ENCODE measurements at places on chromosomes 7 and 10.

GRCh38 chr7:7567898-7568531 is 1.3 kb downstream of the MIOS start:
- DNase-seq, result no peak

DNA sequence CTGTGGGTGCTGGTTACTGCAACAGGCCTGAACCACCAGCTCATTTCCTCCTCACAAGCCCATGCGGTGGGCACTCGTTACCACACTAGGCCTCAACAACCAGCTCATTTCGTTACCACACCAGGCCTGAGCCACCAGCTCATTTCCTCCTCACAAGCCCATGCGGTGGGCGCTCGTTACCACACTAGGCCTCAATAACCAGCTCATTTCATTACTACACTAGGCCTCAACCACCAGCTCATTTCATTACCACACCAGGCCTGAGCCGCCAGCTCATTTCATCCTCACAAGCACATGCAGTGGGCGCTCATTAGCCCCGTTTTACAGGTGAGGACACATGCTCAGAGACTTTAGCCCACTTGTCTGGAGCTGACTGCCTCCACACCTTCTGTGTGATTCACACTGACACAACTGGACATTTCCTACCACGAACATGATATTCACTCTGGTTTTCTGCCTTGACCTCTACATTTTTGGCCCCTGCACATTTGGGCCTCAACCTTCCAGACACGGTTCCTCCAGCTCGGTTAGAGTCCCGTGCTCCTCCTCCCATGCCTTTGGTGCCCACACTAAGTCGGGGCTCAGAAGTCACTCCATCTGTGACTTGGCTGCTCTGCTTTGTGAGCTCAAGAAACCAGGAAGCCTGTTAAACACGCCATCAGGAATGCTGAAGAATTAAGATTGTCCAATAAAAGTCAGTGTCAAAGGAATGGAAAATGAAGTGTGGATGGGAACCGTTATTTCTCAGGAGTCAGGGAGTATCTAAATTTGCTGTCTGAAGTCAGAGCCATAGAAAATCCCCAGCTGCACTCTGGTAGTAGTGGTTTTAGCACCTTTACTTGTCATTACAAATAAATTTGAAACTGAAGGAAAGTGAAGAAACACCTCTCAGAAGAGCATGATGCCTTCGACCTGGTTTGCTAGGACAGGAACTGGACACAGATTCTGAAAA is 55.8 kb upstream of the LANCL2 start:
- DNase-seq, result no peak

DNA sequence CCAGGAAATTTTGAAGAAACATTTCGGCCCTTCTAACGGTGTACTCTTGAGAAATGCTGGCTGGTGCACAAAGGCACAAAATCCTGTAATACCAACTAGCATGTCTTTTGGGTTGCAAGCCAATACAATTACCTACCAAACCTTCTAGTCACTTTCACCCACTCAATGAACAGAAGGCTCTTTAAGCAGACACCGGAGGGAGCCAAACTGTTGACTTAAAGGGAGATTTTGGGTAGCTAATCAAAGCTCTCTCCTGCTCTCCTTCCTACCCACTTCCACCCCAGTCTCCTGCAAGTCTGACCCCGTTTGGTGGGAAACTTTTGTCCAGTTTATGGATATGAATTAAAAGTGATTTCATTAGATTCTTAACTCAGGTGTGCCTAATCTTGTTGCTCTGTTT is 24.0 kb downstream of the GRM3 start:
- DNase-seq, result no peak

- no peak for DNase-seq
These were observed 18.2 kb downstream of the WBP1L start for GRCh38 chr10:102761981-102762380.

- no peak for DNase-seq
These were observed 120.1 kb downstream of the LRRN3 start for GRCh38 chr7:111210996-111211395.

DNA sequence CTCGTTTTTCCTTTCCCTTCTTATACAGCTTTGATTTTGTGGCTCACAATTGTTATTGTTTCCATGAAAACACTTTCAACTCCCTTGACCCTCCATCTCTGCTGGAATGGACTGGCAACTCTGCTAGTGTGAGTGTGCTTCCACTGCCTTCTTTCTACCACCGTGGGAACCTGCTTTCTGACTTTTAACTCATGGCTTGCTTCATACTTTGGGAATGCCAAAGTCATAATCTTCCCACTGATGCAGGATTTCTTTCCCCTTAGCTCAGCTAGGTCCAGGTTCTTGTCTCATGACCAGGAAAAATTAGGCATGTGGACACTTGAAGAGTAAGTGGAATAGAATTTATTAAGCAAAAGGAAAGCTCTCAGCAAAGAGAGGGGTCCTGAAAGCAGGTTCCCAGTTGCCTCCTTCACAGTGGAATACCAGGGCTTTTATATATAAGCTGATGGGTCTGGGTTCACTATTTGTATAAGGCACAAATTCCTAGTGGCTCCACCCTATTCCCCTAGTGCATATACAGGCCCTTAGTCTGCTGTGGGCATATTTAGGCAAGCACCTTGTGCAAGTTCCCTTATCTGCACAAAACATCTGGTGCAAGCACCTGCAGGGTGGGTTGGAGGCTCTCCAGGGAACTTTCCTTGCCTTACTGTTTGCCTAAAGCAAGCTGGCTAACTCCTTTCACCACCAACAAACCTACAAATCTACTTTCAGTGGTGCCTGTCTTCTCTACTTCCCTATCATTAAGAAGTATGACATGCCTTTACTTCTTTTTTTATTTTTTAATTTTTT is 119.5 kb downstream of the CFAP58 start:
- no peak for DNase-seq

DNA sequence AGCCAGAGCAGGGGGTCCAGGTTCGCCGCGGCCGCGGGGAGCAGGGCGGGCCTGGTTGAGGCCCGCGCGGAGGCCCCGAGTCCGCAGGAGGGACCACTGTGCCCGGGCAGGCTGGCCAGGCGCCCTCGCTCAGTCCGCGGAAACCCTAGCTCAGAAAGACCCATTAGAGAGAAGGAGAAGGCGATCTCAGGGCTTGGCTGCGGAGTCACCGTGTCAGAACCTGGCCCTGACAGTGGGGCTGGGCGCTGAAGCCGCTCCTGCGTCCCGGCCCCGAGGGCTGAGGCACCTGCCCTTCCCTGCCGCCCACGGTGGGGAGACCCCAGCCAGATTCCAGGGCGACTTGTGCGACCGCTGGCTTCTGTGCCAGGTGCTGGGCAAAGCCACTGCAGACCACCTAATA is 14.2 kb upstream of the EGFR start:
- DNase-seq, result no peak

- DNase-seq, result no peak
These were observed 26.9 kb upstream of the MKLN1 start for GRCh38 chr7:131300572-131301466.

DNA sequence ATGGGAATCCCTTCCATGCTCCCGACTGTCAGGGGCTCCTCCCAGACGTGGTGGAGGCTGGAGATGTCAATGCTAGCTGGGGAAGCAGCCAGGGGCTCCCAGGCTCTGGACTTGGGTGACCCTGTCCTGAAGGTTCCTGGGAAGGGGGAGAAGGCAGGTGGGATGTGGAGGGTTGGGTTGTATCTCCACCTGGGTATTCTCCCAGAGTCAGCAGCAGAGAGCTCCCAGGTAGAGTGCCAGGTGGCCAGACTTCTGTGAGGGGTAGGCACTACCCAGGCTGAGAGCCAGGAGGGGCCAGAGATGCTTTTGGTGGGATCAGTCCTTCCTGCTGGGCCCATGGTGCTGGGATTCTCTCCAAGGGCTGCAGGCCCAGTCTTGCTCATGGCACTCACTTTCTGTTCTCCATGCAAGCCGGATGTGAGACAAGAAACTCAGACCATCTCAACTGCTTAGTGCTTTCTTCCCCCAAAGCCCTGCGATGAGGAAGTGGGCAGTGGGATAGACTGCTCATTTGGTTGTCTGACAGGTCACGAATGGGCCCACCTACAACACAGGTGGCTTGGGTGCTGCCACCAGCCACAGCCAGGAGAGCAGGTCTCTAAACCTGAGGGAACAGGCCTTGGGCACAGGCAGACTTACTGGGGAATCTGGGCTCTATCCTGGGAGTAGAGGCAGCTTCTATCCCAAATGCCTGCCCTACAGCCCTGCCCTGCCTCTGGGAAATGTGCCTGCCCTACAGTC is 52.5 kb upstream of the CAMK2B start:
- no peak for DNase-seq

- DNase-seq, result no peak
These were observed 102.9 kb upstream of the FERD3L start for GRCh38 chr7:19248115-19248514.

DNA sequence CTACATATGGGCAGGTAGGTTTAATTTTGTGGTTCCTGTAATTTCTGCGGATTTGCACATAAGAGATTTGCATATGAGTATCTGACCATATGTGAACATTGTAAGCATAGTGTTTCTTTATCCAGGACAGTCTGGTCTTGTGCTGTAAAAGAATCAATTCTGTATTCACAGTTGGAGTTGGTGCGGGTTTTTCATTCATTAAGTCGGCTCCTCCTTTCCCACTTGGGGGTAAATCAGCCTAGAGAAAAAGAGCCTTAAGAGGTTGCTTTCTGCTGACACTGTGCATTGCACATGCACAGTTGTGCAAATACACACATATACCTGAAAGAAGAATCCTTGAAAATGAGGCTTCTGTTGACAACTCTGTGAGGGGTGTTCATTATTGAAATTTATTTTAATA is 6.1 kb upstream of the CYP26C1 start:
- no peak for DNase-seq

DNA sequence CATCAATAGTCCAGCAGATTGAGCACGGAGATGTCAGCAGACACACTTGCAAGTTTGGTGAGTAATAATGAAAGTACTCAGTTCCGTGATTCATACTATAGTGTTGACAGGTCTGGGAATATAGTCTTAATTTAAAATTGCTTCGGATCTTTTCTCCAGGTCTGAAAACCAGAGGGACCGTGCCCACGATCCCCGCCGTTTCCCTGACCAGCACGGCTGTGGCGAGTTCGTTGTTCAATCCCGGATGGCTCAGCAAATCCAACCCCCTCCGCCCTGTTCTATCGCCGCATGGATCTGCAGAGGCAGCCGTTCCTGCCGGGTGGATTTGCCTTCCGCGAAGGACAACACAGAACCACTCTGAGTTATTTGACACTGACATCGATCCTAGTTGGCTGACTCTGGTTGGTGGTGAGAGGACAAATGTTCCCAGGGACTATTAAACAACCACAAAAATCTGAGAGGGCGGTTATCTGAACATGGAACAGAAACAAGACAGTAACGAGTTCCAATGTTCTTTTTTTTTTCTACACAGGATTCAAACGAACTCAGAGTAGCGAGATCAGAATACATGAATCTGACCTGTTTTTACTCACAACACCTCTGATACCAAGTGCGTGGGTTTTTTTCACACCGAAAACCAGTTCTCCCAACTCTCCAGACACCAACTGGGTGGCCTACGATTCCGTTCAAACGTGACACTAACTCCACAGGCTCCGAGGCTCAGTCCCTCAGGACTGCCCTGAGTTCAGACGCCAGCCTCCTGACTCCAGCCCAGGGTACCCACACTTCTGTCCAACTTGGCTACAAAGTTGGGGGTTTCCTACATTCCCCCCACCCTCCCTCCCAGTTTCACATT is 52.7 kb downstream of the RBM17 start:
- no peak for DNase-seq

GRCh38 chr10:125812128-125812750 is 10.8 kb downstream of the UROS start:
- no peak for DNase-seq

- DNase-seq, result no peak
These were observed 14.7 kb upstream of the FAM171A1 start for GRCh38 chr10:15385552-15386455.

DNA sequence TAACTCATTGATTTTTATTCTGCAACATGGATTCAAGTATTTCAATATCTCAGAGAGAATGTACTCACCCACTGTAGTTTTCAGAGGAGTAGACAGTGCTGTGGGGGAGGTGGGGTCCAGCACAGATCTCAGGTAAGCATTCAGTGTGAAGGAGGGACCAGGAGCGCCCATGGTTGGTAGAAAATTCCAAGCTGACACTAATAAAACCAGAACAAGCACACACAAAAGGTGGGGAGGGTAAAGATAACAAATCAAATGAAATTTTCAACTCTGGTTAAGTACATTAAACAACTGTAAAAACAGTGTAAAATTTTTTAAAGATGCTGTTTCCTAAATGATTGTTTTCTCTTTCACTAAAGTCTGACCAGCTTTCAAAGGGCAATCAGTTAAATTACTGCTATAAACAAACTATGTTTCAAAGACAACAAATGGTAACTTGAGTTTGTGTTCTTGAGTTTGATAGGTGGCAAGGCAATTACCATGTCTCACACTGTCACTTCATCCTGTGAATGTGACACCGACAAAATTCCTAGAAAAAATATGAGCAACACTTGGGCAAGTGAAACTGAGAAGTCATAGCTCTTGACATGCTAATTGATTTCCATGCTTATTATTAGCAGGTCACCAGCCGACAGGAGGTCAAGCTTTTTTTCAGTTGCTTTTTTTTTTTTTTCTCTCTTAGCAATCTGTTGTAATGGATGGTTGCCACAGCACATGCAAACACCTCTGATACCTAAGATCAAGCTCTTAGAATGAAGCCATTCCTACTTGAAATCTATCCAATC is 205.8 kb upstream of the SLC26A5 start:
- no peak for DNase-seq

- no peak for DNase-seq
These were observed 295.3 kb downstream of the SKIDA1 start for GRCh38 chr10:21230219-21230618.

All from smooth muscle cell of the brain vasculature (primary cell).